ENCODE measurements at places on chromosomes 11 and 22.

DNA sequence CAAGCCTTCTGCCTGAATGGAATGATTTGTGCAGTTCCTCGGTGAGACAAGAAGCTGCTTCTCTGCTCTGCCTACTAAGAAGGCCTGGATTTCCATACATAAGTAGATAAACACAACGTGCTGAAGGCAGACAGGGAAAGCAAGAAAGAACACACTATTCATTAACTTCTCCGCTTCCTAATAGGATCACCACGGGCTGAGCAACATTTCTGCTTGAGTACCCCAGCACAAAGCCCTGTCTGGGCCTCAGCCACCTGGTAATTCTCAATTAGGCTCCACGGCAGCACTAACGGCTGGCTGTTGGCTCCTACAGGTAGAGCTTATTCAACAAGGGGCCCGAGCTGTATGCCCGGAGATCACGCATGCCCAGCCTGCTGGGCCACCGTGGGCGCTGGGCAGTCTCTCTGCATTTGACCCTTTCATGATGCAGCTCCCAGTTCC, 1156.6 kb downstream of the TBC1D22A start:
- DNase-seq = no peak

GRCh38 chr11:24543771-24544170, 46.9 kb downstream of the LUZP2 start:
- no peak for DNase-seq

DNA sequence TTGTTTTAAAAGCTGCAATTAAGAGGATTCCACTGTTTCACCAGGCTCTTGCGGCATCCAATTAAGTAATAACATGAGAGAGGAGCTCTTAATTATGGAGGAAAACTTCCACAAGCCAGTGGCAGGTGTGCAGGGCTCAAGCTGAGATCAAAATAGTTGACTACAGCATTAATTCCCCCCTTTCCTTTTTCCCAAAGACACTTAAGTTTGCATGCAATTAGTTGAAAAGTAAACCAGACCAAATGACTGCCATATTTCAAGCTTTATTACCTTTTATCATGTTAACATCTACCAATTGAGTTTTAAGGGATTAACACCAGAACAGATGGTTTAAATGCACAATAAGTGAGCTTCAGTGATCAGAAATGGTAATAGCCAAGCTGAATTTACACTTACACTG, 32.1 kb downstream of the FAM168A start:
- no peak for DNase-seq

DNA sequence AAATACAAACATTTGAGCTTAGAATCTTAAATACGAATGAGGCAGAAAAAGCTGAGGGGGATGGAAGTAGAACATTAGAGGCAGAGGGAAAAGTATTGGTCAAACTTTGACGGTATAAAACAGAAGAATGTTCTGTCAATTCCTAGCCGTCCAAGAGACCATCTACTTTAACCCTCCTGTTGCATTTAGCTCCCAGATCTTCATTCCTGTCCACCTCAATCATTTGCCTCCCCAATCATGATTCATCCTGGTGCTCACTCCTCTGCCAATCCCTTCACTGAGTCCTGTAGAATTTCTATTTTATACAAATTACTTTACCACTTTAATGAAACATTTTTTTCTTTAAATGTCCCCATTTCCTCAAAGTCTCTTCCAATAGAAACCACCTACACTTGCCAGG, 28.2 kb downstream of the C2CD3 start:
- no peak for DNase-seq

GRCh38 chr11:2265396-2265795, 5.0 kb downstream of the ASCL2 start:
- peak; percentile 14 for DNase-seq

- DNase-seq = no peak
Measured at GRCh38 chr11:130587658-130588057, 139.2 kb downstream of the ADAMTS15 start.
